Activated CD4-positive, CD25-positive, alpha-beta regulatory T cell treated with anti-CD3 and anti-CD28 coated beads, Interleukin-2, amount 50 U/mL, for 72 hours (primary cell): ENCODE measurements at places on chromosomes 2 and 18.

- no peak for DNase-seq
These were observed 133.4 kb downstream of the ATAD2B start for GRCh38 chr2:23793476-23793875.

GRCh38 chr18:26271917-26272549 lies 45.8 kb downstream of the TAF4B start:
- no peak for DNase-seq

- DNase-seq: no peak
These were observed 47.6 kb downstream of the ACTR3 start for GRCh38 chr2:113937501-113937900.

DNA sequence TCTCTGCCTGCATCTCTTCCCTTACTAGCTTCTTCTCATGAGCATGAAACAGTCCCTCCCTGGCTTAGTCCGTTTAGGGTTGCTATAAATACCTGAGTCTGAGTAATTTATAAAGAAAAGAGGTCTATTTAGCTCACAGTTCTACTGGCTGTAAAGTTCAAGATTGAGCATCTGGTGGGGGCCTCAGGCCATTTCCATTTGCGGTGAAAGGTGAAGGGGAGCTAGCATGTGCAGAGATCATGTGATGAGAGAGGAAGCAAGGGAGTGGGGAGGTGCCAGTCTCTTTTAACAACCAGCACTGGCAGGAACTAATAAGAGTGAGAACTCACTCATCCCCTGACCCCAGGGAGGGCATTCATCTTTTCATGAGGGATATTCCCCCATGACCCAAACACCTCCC lies 26.8 kb downstream of the RHBDD1 start:
- DNase-seq: no peak

- no peak for DNase-seq
These were observed 8.1 kb upstream of the CCL20 start for GRCh38 chr2:227805578-227805977.

DNA sequence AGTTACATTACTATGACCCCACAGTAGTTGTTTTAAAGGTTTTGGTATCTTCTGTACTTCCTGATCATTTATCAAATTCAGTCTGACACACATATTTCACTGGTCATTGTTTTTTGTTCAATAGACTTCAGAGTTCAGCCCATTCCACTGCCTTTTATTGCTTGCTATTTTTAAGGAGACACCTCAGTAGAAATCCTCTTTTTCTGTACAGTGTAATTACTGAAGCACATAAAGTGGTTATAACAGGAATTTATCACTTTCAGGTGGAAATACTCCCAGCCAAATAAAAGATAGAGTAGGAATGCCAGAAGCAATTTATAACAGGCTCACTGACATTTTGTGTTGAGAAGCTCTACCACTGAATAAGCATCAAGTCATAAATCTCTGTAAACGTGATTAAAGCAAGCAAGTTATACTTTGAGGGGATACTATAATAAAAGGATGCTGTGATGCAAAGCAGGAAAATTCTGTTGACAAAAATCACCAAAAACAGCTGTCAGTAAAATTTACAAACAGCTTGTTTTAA lies 6.6 kb upstream of the BARD1 start:
- DNase-seq: no peak

DNA sequence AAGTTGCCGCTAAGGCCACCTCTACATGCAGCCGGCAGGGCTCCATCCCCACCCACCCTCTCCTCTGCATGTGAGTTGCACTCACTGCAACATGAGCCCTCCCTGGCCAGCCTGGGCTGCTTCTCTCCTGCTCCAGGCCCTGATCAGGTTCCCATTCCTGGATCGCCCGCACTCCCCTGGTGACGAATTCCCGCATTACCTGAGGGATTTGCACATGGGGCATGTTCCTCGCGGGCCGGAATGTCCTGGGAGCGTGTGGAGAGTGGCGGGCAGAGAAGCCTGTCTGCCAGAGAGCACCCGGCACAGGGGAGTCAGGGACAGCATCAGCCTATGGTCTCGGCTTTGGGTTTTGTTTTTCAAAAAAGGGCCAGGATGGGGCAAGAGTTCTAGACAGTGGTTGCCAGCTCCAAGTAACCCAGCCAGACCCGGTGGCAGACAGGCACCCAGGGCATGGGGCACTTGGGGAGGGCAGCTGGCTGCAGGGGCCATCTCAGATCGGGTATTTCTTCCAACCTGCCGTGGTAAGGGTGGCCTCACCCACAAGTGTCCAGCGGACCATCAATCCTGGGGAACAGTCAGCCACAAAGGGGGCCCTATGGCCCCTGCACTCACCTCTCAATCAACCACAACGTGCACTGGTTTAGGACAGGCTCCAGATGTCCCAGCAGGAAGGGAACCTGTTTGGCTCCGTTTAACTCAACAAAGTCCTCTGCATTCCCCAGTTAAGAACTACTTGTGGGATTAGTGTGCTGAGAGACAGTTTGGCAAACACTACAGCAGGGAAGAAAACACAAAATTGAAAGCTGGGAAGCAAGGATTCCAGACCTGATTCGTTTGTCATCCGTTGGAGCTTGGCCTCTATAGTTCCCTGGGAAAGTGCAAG lies 187.7 kb downstream of the SMAD7 start:
- no peak for DNase-seq

DNA sequence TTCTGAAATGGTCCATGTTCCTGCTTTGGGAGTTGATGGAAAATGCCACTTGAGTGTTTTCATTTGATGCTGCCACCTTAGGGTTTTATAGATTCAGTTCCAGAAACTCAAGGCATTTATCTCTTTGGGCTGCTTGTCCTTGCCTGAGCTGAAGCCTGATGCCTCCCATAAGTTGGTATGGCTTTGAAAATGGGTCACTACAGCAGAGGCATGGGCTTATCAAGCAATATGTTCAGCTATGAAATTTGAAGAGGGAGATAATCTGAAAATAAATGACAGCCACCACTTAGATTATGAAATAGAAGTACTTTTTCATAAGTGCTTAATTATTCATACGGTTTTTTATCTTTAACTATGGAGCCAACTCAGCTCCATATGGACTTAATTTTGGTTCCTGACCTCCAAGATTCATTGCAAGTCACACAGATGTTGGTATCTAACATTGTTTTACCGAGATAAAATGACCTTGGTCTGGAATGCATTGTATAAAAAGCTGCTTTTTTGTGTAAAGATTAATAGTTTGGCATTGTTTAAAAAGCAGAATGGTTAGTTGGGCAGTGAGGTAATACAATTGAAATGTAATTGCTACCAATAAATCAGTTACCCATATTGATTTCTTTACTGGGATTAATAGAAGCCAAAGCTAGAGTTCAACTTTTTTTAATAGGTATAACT lies 4.5 kb downstream of the SLC14A1 start:
- no peak for DNase-seq

DNA sequence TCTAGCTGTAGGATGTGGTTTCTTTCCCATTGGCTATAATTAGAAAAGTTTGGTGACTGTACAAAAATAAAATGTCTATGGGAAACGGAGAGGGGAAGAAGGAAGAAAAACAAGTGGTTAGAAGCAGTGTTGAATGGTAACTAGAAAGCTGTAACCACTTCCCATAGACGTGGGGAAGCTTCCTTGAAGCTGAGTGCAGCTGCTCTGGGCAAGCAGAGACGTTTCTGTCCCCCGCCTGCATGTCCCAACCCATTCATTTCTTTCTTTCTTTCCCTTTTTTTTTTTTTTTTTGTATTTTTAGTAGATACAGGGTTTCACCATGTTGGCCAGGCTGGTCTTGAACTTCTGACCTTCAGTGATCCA lies 367.8 kb upstream of the HS6ST1 start:
- no peak for DNase-seq

DNA sequence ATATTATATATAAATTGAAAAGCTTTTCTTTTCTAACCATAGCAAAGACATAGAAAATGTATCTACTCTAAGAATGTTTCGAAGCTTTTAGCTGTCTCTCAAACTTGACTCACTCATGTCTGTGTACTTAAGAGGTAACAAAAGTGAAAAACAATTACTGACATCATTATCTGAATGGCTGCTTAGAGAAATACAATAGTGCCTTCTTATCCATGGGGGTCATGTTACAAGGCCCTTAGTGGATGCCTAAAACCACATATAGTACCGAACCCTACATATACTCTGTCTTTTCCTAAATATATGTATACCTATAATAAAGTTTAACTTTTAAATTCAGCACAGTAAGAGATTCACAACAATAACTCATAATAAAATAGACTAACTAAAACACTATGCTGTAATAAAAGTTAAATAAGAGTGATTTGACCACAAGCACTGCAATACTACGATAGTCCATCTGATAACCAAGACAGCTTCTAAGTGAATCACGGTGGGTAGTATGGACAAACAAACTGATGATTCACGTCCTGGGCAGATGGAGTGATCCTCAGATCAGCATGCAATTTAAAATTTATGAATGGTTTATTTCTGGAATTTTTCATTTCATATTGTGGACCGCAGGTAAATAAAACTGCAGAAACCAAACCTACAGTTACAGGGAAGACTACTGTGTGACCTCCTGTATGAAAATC lies 246.2 kb downstream of the XIRP2 start:
- DNase-seq: no peak

DNA sequence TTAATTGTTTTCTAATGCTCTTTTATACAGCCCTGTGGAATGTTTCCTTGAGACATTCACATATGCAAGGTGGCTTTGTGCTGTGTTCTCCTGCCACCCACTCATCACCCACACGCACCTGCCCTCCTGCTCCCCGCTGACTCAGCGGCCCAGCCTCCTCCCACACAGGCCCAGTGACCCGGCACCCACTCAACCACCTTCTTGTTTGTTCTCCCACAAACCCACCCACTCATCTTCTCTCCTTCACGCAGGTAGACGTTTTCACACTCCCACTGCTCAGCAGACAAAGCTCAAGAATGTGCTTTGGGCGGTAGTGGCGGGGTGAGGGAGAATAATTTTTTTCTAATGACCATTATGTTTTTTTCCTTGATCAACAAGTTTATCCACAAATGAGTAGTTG lies 28.6 kb upstream of the NEMP2 start:
- DNase-seq: no peak

- DNase-seq: no peak
These were observed 28.5 kb downstream of the MAP4K3 start for GRCh38 chr2:39408351-39409136.

DNA sequence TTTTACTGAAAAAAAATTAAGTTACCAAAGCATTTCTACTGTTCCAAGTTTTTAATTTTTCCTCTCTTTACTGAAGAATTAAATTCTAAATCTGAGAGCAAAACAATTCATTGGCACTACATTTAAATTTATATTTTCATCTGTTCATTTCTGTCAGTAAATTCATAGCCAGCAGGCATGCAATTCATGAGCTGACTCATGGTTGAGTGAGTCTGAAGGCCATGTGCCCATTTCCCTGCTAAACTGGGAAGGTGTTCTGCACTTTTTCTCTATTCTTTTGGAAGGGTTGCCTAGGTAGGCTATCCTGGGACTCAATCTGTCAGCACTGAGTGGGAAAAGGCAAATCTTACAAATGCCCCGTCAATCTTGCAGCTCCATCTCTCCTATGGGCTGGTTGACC lies 88.7 kb downstream of the KLHL14 start:
- DNase-seq: no peak

DNA sequence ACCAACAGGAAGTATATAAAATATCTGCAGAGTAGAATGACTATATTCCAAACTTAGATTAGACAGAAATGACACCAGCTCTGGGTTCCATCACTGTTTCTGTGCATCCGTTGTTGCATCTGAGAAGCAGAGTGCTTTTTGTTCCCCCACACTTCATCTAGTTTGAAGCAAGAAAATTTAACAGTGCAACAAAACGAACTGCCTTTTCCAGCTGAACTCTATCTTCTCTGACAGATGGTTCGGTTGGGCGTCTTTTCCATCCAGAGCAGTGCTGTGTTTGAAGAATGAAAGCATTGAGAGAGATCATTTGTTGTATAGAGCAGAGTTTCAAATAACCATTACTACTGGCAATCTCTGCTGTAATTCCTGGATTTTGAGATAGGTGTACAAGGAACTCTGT lies 757.5 kb downstream of the DPP10 start:
- DNase-seq: no peak

GRCh38 chr2:14615121-14615520 lies 17.4 kb upstream of the LRATD1 start:
- DNase-seq: no peak

DNA sequence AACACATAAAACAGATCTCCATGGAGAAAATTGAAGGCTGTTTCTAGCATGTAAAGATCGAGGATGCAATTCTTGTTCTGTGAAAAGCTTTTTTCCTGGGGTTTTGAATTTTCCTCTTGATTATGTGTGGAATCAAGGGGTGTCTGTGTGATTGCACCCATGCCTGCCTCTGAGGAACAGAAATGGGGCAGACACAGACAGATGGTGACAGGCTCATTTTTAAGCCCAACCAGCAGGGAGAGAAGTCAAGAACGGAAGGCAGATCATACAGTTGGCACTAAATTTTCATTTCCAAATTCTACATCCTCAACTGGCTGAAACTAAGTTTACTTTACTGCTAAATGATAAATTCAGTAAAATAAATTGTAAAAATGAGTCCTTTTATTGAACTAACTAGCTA lies 1037.7 kb upstream of the KLHL29 start:
- DNase-seq: no peak

GRCh38 chr2:234288974-234289455 lies 207.9 kb downstream of the ARL4C start:
- peak; percentile 76 for DNase-seq

DNA sequence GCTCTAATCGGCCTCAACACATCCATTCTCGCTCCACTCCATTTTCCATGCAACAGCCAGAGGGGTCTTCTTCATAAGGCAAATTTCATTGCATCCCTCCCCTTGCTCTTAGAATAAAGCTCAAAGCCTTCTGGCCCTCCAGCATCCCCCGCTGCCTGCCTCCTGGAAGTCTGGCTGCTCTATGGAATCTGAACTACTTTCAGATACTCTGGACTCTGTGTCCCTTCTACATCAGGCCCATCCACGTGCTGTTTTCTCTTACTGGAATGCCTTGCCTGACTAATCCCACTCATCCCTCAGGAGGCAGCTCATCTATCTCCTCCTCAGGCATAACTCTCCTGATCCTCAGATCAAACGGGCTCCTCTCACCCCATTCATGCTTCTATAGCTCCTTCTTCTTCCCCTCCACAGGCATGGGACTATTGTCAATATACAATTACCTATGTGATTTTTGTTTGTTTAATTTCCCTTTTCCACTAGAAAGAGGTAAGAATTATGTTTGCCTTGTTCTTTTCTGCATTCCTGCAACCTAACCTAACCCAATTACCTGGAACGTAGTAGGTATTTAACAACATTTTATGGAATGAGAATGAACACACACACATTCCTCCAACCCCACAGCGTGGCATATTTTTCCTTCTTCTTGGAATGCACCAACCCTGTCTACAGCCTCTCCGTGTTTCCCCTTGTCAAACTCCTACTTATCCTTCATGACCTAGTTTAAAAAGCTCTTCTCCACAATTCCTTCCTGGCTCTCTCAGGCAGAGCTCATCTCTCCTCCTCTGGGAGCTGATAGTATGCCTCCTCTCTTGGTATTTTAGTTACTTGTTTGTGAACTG lies 49.5 kb downstream of the LBH start:
- DNase-seq: no peak
